ENCODE measurements at places on chromosomes 5 and 9. TPM values are rescaled to one million over a fixed set of nuclear protein-coding genes. Genes with fewer than 3 reads are reported as not detected.

DNA sequence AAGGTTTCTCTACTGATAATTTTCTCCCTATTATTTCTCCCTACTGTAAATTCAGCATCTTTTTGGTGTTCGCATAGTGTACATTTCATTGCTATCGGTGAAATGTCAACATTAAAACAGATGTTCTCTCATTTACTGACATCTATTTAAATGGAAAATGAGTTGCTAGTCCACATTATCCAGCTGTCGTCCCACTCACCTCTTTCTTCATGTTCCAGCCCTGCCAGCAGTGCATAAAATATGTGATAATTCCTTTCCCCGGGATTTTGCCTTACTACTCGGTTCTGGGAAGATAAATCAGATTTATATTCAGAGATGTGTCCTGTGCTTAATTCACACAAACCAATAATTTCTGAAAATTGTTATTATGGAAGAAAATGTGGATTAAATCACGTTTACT lies 155.8 kb downstream of the MYO10 start:
- DNase-seq = no peak
- peaks cover 7% of the 10 kb centered on the region for H3K4me1 ChIP-seq
- no peak overlapping the region for H3K4me3 ChIP-seq
- H3K27ac ChIP-seq = no peak overlapping the region

GRCh38 chr5:76908166-76908565 lies 44.7 kb upstream of the CRHBP start:
- H3K4me3 ChIP-seq = no peak overlapping the region
- H3K4me1 ChIP-seq = no peaks in the 10 kb centered on the region
- no peak for DNase-seq
- H3K36me3 ChIP-seq = no peaks in the 10 kb centered on the region
- no peaks in the 10 kb centered on the region for H3K27me3 ChIP-seq

GRCh38 chr5:168648016-168648415 lies 68.8 kb upstream of the PANK3 start:
- no peak overlapping the region for H3K4me3 ChIP-seq
- no peak for DNase-seq
- no peaks in the 10 kb centered on the region for H3K36me3 ChIP-seq
- H3K27me3 ChIP-seq = no peaks in the 10 kb centered on the region
- no peaks in the 10 kb centered on the region for H3K4me1 ChIP-seq

DNA sequence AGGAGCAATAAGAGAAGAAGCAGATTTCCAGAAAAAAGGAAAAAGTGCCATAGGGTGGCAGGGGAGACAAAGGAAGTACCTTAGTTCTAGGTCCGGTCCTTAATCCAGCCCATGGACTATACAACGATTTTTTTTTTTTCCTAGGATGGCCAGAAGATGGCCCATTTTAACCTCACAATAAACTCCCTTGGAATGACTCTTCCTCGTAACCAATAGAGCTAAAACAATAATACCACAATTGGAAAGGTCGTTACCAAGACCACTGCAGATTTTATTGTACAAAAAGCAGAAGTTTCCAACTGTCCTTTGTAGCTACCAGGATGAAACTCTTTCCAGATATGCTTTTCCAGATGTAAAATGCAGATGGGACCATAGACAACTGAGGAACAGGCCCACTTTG lies 34.4 kb upstream of the SSBP2 start:
- no peaks in the 10 kb centered on the region for H3K36me3 ChIP-seq
- no peak overlapping the region for H3K27ac ChIP-seq
- no peak overlapping the region for H3K4me3 ChIP-seq
- H3K27me3 ChIP-seq = no peaks in the 10 kb centered on the region

GRCh38 chr5:92917044-92917443 lies 664.0 kb downstream of the NR2F1-AS1 start:
- no peak overlapping the region for H3K27ac ChIP-seq
- H3K4me1 ChIP-seq = no peaks in the 10 kb centered on the region
- no peaks in the 10 kb centered on the region for H3K36me3 ChIP-seq
- H3K4me3 ChIP-seq = no peak overlapping the region
- DNase-seq = no peak
- H3K27me3 ChIP-seq = no peaks in the 10 kb centered on the region

DNA sequence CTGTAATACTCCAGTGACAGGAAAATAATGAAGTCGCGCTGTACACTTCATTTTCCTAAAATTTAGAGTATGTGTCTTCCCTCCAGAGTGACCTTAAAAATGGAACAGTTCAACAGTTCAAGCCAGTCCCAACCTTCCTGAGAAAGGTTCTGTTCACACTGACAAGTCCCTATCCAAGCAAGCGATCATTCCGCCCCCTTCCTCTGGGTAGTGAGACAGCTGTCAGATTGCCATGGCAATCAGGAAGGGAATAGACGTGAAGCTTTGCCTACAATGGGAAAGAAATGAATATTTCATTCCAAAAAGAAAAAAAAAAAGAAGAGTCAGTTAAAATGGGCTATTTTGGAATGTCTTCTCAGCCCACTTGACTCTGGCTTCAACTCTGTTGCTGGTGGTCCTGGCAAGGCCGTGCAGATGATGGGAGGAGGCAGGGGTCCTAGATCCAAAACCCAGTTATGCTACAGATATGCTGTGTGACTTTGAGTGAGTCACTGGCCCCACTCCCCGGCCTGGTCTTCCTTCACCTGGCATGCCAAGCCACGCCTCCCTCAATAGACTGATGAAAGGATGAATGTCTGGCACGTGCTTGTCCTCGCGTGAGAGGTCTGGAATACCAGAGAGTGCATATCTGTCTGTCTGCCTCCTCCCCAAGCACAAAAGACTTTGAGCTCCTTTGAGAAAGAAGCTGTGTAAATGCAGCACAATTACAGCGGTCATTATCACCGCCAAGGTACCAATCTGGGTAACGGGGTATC lies 165.8 kb upstream of the WWC1 start:
- H3K4me1 ChIP-seq = no peaks in the 10 kb centered on the region
- H3K4me3 ChIP-seq = no peak overlapping the region
- H3K27ac ChIP-seq = no peak overlapping the region
- H3K36me3 ChIP-seq = no peaks in the 10 kb centered on the region
- no peaks in the 10 kb centered on the region for H3K27me3 ChIP-seq

GRCh38 chr5:146336197-146336596 lies 2.4 kb upstream of the POU4F3 start:
- H3K36me3 ChIP-seq = no peaks in the 10 kb centered on the region
- no peak for DNase-seq
- no peaks in the 10 kb centered on the region for H3K4me1 ChIP-seq
- no peak overlapping the region for H3K4me3 ChIP-seq

- H3K27me3 ChIP-seq = no peaks in the 10 kb centered on the region
- H3K36me3 ChIP-seq = no peaks in the 10 kb centered on the region
- peaks cover 11% of the 10 kb centered on the region for H3K4me1 ChIP-seq
- H3K4me3 ChIP-seq = no peak overlapping the region
- DNase-seq = no peak
These were observed 64.6 kb downstream of the SH3TC2 start for GRCh38 chr5:148998174-148998797.

DNA sequence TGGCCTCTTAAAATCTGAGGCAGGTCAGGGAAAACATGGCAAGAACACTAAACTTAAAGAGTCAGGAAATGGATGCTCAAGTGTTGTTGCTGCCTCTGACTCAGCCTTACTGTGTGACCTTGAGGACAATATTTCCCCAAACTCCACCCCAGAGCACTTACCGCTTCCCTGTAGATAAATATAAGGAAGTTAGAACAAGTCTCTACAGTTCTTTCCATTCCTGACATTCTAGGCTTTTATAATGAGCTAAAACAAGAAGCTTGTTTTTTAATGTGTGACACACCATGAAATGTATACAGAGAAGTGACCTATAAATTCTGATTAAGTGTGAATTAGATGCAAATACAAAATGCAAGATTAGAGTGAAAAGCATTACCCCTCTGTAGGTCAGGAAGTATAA lies 129.3 kb downstream of the GRIA1 start:
- DNase-seq = no peak
- H3K4me3 ChIP-seq = no peak overlapping the region
- no peaks in the 10 kb centered on the region for H3K36me3 ChIP-seq

DNA sequence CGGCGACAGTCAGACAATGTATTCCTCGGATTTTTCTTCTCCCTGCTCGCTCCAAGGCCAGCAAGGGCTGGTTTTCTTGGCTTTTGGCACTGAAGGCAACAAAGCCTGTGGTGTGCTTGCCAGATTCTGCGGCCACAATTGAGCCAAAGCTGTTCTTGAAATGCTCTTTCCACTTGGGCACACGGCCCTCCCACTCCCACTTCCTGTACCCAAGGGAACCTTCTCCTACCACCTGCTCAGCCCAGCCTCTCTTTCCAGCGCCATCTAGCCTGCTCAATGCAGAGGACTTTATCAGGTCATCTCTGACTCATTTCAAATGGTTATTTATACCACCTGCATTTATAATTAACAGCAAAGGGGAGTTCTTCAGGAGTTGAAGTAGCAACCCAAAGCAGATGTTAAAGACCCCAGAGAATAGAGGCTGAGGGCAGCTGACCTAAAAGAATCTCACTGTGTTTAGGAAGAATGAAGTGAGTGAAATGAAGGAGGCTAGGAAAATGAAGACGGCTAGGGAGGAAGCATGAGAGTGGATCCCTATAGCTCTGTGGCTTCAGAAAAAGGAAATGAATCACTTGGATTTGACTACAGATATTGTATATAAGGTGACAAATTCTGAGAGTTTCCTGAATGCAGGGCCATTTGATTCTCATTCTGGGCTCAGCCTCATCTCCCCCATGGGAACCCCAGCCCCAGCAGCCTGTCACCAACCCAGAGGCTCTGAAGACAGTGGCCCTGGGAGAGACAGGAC lies 439.0 kb downstream of the ENC1 start:
- no peak for DNase-seq
- no peaks in the 10 kb centered on the region for H3K27me3 ChIP-seq
- no peak overlapping the region for H3K4me3 ChIP-seq
- no peak overlapping the region for H3K27ac ChIP-seq

- no peak overlapping the region for H3K27ac ChIP-seq
- DNase-seq = peak; percentile 93
- H3K4me1 ChIP-seq = no peaks in the 10 kb centered on the region
- H3K36me3 ChIP-seq = no peaks in the 10 kb centered on the region
These were observed 34.8 kb upstream of the LRRC14B start for GRCh38 chr5:156411-157072.

DNA sequence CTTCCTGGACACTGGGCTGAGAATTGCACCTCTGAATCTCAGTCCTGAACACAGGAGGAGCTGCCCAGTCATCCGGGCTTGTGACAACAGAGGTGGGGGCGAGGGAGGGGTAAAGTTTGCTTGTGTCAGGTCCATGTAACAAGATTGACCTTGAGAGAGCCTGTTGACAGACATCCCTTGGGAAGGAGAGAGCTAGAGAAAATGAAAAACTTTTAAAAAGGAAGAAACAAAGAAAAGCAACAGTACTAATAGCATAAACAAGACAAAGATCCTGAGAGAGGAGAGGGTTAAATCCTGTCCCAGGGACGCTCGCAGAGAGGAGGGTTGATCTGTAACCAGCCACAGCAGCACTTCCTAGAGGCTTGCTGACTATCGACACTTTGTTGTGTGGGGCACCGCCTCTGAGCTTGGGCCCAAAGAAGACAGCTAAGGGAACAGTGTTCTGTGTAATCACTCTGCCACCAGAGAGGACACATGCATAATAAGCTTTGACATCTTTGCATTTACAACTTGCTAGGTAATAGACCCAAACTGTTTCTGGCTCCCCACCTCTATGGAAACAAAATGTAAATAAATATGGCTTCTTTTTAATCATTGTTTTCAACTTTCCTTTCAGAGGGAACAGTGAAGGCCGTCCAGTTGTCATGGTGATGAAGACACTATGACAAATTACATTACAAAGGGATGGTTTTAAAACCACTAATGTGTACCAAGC lies 363.7 kb downstream of the CSNK1G3 start:
- no peaks in the 10 kb centered on the region for H3K36me3 ChIP-seq
- DNase-seq = no peak
- no peak overlapping the region for H3K27ac ChIP-seq
- H3K27me3 ChIP-seq = no peaks in the 10 kb centered on the region
- H3K4me1 ChIP-seq = no peaks in the 10 kb centered on the region

GRCh38 chr9:90890146-90890810 lies 88.7 kb downstream of the SYK start:
- no peaks in the 10 kb centered on the region for H3K27me3 ChIP-seq
- no peaks in the 10 kb centered on the region for H3K36me3 ChIP-seq
- DNase-seq = peak; percentile 22
- no peak overlapping the region for H3K27ac ChIP-seq
- H3K4me3 ChIP-seq = no peak overlapping the region

- H3K27me3 ChIP-seq = no peaks in the 10 kb centered on the region
- H3K36me3 ChIP-seq = no peaks in the 10 kb centered on the region
- peaks cover 33% of the 10 kb centered on the region for H3K4me1 ChIP-seq
- no peak overlapping the region for H3K4me3 ChIP-seq
These were observed 137.1 kb upstream of the TRIM32 start for GRCh38 chr9:116549786-116550660.

GRCh38 chr9:113261917-113262671 lies 13.3 kb downstream of the CDC26 start:
- DNase-seq = no peak
- H3K27ac ChIP-seq = no peak overlapping the region
- H3K4me1 ChIP-seq = no peaks in the 10 kb centered on the region
- H3K4me3 ChIP-seq = no peak overlapping the region

DNA sequence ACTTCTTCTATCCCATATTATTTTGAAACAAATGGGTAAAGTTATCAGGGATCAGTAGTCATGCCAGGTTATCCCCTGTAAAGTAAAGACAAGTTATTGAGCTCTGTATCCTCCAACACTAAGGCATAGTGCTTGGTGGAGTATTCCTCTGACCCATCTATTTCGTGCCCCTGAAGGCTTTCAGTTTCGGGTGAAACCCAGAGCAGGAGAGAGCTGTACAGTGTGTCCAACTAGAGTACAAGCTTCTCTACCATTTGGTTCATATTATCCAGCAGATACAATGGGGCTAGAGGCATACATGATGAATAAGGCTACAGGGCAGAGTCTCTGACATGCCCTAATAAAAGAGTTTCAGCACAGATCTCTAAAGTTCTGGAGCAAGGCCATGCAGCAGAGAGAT lies 3.2 kb upstream of the SLC22A4 start:
- no peaks in the 10 kb centered on the region for H3K36me3 ChIP-seq
- no peak overlapping the region for H3K27ac ChIP-seq
- no peak for DNase-seq
- no peak overlapping the region for H3K4me3 ChIP-seq
- H3K27me3 ChIP-seq = no peaks in the 10 kb centered on the region

SLC36A2 gene
- total RNA-seq = not detected

SGCD gene
- 6.9 TPM for total RNA-seq

ANKRD20A1 gene
- 18.2 TPM for total RNA-seq

ZMAT2 gene
- 22.6 TPM for total RNA-seq

GBGT1 gene
- 27.0 TPM for total RNA-seq

CCL28 gene
- total RNA-seq = 0.74 TPM

PRRC1 gene
- total RNA-seq = 31.9 TPM
